NCI-H1105 treated with DMSO at 0.1 percent for 48 hours (cell line): ENCODE measurements at places on chromosomes 11 and 22.
A peak's percentile ranks its signal among the peaks of the same experiment; 100 is the strongest.

- DNase-seq, result peak; percentile 59
Observed at GRCh38 chr11:47714554-47715081, 551 bp downstream of the AGBL2 start.

DNA sequence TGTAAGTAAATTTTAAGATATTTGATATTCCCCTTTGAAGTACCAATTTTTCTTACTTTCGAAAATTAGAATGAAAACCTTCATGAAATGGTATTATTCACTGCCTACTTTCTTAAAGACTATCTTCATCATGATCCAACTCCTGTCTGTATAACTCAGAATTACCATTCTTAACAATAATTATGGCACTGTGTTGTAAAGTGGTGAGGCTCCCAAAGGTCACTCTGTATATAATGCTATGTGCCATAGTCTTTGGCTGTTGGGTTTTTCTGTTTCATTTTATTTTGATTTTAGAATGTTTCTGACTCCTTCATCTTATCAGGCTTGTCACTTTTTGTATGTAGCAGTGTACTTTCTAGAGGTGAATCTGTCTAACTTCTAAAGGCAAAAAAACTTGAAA, 52.4 kb downstream of the MAML2 start:
- DNase-seq, result no peak

DNA sequence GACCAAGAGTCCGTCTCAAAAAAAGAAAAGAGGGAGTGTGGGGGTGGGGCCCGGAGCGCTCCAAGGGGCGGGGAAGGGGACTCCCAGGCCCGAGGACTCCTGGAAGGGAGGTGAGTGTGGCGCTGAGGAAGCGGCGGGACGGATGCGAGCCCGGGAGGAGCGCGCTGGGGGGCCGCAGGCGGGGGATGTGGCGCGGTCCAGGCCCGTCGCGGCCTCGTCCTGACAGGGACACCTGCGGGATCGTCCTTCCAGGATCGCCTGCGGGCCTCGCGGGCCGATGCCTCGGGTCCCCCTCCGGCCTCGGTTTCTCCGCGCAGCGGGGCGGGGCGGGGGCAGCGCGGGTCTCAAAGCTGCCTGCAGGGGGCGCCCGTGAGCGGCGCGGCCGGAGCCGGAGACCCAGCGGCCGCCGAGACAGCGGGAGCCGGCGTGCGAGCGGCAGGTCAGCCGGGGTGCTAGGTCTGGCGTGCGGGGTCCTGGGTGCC, 3.8 kb upstream of the ADORA2A start:
- DNase-seq, result no peak

DNA sequence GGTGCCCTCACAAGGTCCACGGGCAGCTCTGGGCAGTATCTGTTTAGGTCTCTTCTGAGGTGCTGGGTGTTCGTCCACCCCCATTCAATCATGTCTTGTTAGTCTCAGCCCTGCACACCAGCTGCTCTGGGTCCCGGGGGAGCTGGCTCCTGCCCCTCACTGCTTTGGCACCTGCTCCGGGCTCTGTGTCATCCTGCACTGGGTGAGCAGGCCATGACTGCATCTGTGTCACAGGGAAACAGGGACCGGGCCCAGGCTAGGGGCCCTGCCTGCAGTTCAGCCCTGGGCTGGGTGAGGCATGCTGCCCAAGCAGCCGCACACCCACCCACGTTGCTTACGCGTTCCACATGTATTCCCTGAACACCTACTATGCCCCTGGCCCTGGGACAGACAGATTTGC, 43.9 kb downstream of the ELFN2 start:
- DNase-seq, result no peak

DNA sequence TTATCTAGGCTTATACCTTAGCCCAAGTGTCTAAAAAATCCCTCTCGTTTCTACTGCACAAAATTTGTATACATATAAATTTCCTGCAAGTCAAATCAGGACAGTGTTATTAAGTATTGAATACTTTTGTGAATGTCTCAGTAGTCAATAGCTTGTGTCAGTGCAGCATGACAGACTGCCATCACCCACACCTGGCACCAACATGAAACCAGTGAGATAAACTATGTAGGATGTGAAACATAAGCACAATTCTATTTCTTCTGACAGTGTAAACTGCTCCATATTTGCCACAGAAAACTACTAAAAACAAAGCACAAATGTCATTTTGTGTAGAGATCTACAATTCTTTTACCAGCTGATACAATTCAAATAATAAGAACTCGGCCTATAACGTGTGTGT, 542.1 kb upstream of the LUZP2 start:
- no peak for DNase-seq

DNA sequence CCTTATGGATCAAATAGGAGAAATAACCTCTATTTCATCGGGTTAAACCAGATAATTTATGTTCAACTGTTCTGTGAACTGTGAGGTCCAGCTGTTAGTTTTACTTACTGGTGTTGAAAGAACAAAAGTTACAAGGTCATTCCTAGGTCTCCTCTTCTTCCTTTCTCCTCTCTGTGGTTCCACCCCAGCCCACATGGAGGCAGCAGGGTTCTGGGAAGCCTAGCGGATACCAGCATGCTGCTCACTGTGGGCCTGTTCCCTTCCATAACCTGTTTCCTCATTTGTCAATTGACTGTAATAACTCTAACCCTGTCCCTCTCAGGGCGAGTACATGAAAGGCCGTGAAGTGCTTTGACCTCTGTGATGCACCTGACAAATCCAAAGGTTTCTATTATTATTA, 27.8 kb downstream of the RELT start:
- DNase-seq, result peak; percentile 12

DNA sequence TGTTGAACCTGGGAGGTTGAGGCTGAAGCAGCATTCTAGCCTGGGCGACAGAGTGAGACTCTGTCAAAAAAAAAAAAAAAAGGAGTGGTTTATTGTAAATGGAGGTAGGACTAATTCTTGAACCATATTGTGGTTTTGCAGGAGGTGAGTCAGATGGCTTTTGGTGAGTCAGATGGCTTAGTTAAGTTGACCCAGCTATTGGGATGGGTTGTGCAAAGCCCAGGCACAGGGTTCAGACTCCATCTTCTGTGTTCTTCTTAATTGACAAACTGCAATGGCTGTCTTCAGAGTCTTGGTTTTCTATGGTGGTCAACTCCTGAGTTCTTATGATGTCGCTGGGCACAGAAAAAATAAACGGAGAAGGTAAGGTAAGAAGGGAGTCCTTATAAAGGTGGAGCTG, 182.7 kb downstream of the ADAMTS15 start:
- no peak for DNase-seq

- DNase-seq, result peak; percentile 22
Observed at GRCh38 chr11:35305670-35306382, 113.5 kb downstream of the SLC1A2 start.

GRCh38 chr22:44237290-44237689, 56.6 kb downstream of the PARVG start:
- DNase-seq, result no peak

GRCh38 chr22:42187646-42188045, 57.0 kb upstream of the CYP2D6 start:
- no peak for DNase-seq

DNA sequence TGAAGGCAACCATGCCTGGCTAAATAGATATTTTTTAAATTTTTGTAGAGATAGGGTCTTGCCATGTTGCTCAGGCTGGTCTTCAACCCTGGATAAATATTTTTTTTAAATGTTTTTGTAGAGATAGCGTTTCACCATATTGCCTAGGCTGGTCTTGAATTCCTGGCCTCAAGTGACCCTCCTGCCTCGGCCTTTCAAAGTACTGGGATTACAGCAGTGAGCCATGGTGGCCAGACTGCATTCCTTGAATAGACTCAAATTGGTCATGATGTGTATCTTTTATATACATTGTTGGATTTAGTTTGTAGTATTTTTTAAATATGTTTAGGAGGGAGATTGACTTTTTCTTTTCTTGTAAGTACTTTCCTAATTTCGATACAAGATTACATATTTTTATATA, 325.7 kb upstream of the C11orf87 start:
- no peak for DNase-seq

DNA sequence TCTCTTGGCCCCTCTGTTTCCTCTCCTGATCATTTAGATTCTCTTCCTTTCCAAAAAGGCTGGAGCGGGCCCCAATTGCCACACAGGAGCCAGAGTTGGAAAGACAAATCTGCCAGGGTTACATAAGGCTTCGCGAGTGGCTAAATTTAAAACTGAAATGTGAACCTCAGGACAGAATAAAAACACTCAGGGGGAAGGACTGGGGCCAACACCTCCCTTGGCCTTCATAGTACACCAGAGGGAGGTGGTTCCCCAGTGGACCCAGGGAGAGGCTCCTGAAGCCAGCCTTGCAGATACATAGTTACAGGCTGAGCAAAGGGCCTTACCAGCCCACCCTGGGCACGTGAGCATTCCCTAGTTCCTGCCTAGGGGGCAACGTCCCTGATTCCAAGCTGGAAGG, 150.1 kb downstream of the MN1 start:
- no peak for DNase-seq

DNA sequence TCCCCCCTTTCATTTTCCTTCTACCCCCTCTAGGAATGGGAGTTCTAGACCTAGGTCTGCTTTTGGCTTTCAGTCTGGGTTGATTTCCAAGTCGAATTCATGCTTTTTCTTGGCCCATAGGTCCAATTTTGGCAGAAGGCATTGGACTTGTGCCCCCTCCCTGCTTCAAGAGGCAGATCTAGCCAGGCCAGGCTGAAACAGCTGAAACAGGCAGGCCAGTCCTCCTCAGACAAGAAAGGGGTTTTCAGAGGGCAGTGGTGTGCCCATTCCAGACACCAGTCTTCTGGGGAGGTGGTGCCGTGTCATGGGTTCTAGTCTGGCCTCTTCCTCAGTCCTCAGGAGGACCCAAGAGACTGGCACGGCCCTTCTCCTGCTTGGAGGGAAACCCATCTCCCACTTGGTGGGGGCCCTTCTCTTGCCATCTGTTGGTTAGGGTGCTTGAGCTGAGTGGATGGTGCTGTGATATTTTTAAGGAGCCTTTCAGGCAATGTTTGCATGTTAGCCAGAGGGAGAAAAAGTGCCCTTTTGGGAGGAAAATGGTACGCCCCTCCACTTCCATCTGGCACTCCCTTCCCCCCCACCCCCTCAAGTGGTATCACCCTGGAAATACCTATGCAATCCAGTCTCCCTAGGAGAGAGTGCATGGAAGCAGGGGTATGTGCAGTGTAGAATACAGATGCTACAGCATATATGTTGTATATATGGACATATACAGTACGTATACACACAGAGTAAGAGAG, 53.6 kb downstream of the SYT13 start:
- no peak for DNase-seq

DNA sequence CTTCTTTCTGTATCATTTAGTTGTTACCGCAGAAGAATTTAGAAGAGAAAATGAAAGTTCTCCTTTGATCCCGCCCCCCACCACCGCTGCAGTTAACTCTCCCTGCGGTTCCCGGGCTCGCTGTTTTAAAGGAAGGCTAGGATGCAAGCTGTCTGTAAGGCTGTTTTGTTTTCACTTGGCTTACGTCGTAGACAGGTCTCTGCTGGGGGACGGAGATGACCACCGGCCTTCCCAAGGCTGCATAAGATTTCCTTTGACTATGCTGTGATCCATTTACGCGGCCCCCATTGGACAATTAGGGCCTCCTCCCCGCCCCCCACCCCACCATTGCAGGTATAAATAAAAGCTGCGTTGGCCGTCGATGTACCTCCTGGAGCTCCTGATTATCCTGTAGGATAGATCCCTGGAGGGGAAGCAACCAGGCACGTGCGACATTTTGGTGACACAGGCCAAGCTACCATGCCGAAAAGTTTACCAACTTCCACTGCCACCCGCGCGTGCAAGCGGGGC, 1.4 kb upstream of the CPT1A start:
- no peak for DNase-seq

DNA sequence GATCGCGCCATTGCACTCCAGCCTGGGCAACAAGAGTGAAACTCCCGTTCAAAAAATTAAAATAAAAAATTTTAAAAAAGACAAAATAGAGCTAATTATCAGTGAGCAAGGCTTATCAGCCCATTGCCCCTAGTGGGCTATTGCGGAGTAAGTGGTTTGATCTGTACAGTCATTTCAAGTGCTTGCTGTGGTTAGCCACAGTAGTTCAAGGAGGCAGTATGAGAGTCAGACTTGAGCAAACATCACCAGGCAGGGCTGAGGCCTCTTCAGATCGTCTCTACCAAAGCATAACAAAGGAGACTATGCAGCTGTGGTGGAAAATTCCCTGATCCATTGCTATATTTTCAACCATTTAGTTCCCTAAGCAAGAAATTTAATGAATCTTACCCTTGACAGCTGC, 4.3 kb upstream of the SBF2 start:
- DNase-seq, result no peak

GRCh38 chr11:19907839-19908238, 195.2 kb downstream of the NAV2 start:
- no peak for DNase-seq

DNA sequence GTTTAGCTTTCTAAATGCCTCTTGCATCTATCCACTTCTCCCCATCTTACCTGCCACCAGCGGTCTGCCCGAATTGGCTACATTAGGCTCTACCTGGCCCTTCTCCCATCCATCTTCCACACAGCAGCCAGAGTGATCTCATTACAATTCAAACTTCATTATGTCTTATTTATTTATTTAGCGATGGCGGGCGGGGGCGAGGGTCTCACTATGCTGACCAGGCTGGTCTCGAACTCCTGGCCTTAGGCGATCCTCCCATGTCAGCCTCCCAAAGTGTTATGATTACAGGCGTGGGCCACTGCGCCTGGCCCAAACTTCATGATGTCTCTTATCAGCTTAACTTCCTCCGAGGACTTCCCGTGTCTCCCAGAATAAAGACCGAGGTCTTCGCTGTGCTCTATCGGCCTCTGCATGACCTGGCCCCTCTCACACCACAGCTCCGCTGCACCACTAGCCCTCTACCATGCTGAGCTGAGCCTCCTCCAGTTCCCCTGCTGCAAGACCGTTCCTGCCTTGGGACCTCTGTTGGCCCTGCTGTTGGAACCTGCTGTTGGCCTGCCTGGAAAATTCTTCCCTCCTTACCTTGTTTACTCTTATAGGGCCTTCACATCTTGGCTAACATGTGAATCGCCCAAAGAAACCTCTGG, 870 bp upstream of the CTTN start:
- peak; percentile 57 for DNase-seq

GRCh38 chr11:65808744-65809341, 22.0 kb downstream of the OVOL1 start:
- DNase-seq, result peak; percentile 17

- DNase-seq, result no peak
Observed at GRCh38 chr11:116862951-116863350, 25.5 kb upstream of the APOA1 start.

DNA sequence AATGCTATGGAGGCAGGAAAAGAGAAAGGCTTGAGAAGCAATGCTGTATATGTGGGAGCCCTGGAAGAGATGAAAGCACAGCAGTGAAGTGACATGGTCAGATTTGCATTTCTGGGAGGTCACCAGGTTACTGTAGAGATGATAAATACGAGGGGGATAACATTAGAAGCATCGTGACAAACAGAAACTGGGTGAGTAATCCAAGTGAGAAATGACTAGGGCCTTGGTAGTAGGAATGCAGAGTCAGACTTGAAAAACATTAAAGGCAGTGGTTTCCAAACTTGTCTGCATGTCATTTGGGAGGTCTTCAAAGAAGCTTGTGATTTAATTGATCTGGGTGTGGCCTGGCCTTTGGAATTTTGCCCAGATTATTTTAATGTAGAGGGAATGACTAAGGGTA, 43.9 kb downstream of the CCDC34 start:
- DNase-seq, result no peak

GRCh38 chr11:17286332-17286731, 9.8 kb downstream of the NUCB2 start:
- no peak for DNase-seq
